ENCODE measurements at places on chromosomes 11 and 22.

DNA sequence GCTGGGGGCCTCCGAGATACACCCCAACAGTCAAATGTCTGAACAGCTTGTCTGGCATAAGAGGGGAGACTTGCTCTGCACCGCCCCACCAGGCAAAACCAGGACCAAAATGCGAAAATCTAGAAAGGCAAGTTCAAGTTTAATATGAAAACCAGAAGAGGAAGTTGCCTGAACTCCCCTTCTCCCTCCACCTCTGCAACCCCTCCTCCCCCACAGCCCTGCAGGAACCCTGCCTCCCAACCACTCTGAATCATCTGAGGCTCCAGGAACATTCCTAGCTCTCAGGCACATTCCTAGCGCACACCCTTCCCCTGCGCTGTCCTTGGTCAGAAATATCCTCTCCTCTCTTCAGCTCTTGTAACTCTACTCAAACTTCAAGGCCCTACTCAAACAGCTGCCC, 36.7 kb downstream of the ISX start:
- no peak for DNase-seq

- no peak for DNase-seq
These were observed 44.5 kb downstream of the RAB6A start for GRCh38 chr11:73716153-73717056.

DNA sequence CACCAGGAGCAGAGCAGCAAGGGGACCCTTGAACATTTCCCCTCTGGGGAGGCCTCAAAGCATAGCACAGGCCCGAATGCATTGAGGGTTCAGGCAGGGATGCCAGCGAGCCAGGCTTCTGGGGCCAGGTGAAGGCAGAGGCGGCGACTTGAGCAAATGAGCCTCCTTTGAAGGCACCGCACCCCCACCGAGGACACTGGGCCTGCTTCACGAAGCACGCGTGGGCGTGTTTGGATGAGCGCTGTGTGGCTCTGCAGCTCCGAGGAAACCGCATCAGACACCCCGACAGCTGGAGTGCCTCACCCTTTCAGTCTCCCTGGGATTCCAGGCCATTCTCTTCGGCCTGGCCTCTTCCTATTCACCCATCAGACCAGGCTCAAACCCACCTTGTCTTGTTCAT, 301.8 kb downstream of the NTM start:
- DNase-seq = no peak

- no peak for DNase-seq
These were observed 251.2 kb downstream of the BRD1 start for GRCh38 chr22:49576241-49577141.

DNA sequence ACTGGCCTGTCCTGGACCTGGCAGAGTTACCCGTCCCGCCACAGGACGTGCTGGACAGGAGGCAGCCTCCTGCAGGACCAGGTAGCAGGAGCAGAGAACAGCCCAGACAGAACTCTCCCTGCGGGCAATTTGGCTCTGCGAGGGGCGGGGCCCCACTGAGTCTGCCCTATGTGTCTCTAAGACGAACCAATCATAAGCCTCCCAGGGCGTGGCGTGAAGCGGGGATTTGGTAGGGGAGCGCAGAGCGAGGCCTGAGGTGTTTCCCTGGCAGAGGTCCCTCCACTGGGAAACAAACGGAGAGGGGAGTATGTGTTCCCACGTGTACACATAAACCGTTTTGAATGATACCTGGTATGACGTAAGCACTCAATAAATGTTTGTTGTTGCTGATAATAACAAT, 7.4 kb downstream of the CD82 start:
- DNase-seq = no peak

DNA sequence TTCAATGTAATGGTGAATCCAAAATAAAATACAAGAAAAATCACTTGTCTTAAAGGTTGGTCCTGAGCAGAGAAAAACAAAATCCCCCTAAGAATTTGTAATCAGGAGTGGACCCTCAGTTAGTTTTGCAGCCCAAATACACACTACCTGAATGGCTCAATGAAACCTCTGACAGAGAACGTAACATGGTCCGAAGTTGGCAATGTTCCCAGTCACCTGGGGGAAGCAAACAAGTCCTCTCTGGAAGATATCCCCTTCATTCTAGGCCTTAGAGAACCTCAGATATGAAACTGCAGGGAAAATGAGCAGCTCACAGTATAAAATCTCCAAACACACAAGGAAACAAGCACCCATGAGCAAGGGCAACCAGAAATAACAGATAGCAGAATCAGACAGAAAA, 58.2 kb downstream of the MORC2 start:
- no peak for DNase-seq

- no peak for DNase-seq
These were observed 62.9 kb upstream of the B3GAT1 start for GRCh38 chr11:134474942-134475341.

GRCh38 chr11:112631333-112631732, 329.9 kb upstream of the NCAM1 start:
- no peak for DNase-seq

DNA sequence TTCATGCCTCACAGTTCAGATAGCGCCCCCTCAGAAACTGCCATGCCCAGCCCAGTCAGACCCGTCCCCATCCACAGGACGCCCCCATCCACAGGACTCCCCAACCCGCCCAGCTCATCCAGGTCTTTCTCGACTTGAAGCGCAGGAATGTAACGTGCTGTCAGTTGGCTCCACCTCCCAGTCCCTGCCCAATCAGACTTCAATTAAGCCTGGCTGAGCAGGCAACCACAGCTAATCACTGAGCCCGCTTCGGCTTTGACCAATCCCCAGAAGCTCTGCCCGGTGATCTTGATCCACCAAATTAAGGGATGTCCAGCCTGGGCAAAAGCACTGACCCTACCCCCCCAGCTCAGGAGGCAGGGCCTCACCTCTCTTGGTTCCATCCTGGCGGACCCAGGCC, 10.5 kb upstream of the MFNG start:
- no peak for DNase-seq

DNA sequence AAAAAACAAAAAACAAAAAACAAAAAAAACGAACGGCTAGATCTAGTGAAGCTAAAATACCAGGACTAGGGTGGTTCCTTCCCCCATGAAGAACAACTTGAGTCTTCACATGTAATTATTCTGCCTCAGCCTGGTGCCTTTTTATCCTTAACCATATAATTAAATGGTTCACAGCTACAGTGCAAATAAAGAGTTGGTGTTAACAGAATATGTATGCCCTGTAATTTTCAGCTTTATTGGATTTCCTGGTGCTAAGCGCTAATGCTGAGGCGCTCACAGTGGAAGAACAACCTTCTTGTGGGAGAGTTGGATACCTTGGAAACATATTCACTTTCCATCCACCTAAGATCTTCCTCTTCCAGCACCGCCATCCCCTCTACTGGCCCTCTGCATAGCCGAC, 158.5 kb upstream of the SORL1-AS1 start:
- DNase-seq = no peak

DNA sequence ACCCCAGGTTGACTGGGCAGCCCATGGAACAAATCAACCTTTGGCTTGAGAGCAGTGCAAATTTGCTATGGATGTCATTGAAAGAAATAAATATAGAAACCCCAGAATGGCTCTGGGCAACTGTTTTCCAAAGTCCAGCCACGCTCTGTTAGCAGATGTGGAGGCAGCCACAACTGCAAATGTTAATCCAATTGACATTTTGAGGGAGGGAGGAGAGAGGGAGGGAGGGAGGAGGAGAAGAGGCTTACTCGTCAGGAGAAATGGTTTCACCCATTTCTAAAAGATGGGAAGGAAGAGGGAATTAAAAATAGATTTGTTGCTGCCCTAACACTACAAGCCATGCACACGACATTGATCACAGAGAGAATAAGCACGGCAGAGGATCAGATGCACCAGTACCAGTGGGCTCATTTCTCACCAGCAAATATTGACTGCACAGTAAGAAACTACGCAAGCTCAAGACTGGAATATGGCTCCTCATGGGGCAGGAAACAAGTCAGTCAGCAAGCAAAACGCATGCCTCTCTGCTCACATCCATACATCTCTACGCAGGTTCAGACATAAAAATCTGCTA, 229.1 kb downstream of the LARGE1 start:
- no peak for DNase-seq

GRCh38 chr22:48353116-48353947, 1474.3 kb downstream of the BRD1 start:
- DNase-seq = no peak

GRCh38 chr11:19447150-19447566, 206.4 kb upstream of the E2F8 start:
- DNase-seq = no peak

GRCh38 chr11:14977101-14977880, 5.1 kb upstream of the CALCA start:
- DNase-seq = no peak

GRCh38 chr11:14370496-14370895, 11.5 kb upstream of the RRAS2 start:
- no peak for DNase-seq

DNA sequence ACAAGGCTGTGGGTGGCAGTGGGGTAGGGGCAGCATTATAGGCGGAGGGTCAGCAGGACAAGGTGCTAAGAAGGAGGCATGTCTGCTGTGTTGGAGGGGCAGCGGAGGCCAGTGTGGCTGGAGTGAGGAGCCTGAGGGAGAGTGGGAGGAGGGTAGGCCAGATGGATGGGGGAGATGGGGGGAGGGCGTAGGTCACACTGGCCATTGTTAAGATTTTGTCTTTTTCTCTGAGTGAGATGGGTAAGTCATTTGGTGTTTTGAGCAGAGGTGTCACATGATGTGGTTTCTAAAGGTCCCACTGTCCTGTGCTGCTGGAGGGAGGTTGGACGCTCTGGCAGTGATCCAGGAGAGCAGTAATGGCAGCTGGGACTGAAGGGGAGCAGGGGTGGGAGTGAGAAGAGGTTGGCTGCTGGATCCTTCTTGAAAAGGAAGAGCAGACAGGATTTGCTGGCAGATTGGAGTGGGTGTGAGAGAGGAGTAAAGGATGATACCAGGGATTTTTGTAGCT, 9.8 kb downstream of the PPP6R3 start:
- DNase-seq = no peak

DNA sequence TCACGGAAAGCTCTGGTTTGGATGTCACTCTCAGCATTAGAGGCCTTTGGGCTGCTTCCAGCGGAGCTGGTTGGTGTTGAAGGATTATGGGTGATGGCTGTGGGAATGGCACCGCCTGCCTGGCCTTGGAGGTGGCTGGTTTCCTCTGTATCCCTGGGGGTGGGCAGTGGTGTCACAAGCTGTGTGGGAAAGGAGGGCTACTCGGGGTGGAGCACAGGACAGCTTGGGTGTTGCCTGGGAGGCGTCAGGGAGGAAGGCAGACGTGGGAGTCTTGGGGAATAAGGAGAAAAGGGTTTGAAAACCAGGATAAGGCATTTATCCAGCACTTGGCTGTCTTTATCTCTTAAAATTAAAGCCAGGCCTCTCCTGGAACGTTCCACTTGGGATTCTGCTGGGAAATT, 71.8 kb downstream of the ADAMTS15 start:
- DNase-seq = peak; percentile 83

GRCh38 chr11:94089341-94089740, 39.3 kb upstream of the PANX1 start:
- DNase-seq = no peak

GRCh38 chr11:57597916-57598830, 688 bp downstream of the SERPING1 start:
- DNase-seq = peak; percentile 90

- no peak for DNase-seq
These were observed 26.7 kb downstream of the AMPD3 start for GRCh38 chr11:10481560-10482349.

GRCh38 chr11:66718320-66718971, 10.6 kb downstream of the SPTBN2 start:
- no peak for DNase-seq

DNA sequence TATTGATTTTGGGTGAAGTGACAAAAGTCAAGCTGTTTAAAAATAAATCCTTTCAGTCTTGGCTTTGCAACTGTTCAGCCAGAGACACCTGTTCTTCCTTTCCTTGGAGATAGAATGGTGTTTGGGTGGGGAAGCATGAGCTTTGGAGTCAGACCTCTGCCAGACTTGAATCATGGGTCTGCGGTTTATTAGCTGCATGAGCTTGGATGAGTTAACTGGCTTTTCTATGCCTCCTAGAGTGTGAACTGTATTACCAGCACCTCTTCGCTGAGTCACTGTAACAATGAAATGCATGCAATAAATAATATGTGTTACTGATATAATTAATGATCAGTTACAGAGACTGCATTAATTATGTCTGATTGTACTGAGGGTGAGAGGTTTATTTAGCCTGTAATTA, 13.5 kb upstream of the MYEOV start:
- DNase-seq = no peak

DNA sequence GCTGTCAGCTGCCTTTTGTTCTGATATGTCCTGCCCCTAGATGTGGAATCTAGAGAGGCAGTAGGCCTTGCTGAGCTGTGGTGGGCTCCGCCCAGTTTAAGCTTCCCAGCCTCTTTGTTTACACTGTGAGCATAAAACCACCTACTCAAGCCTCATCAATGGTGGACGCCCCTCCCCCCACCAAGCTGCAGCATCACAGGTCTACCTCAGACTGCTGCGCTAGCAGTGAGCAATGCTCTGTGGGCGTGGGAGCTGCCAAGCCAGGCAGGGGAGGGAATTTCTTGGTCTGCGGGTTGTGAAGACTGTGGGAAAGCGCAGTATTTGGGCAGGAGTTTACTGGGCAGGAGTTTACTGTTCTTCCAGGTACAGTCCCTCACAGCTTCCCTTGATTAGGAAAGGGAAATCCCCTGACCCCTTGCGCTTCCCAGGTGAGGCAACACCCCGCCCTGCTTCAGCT, 98.5 kb downstream of the SMCO4 start:
- DNase-seq = no peak

- DNase-seq = no peak
These were observed 3.8 kb upstream of the PIK3IP1 start for GRCh38 chr22:31295831-31296657.

DNA sequence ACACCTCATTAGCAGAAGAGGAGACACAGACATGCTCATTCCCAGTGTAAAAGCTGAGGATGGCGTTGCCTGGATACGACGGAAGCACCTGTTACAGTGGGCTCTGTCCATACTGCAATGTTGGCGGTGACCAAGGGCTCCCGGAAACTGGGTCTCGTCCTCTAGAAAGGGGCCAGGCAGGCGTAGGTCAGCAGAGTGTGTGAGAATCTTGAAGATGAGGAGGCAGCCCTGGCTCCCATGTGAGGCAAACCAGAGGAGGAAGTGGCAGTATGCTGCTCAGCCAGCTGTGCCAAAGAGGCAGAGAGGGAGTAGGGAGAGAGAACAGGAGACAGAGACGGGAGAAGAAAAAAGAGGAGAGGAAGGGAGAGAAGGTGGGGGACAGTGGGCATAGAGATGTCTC, 10.3 kb downstream of the LTO1 start:
- DNase-seq = no peak

- DNase-seq = peak; percentile 95
These were observed at the start of gene FADS1 for GRCh38 chr11:61816736-61817455. Gene FADS1 (minus strand): TSS chr11:61817003. CDS start chr11:61816929, 74 bp downstream.

GRCh38 chr11:71183878-71184277, 68.5 kb downstream of the SHANK2 start:
- DNase-seq = no peak

DNA sequence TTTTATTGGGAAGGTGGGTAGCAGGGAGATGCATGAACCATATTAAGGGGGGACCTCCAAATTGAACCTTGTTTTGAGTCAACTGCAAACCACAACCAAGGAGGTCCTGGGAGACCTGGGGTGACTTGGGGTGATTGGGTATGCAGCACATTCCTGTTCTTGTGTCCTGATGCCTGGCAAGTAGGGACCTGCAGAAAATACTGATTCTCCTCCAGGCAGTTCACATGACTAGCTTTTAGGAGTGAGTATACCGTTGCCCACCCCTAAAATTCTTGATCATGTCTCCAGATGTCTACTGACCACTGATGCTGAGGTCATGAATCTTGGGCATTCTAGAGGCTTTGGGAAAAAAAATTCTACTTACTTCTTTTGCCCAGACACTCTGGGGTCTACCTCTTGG, 6.3 kb downstream of the EHF start:
- DNase-seq = no peak

GRCh38 chr11:44634401-44635281, 69.2 kb downstream of the CD82 start:
- peak; percentile 82 for DNase-seq
